ENCODE measurements at places on chromosomes 5 and 9. TPM values are rescaled to one million over a fixed set of nuclear protein-coding genes. Genes with fewer than 3 reads are reported as not detected.

DNA sequence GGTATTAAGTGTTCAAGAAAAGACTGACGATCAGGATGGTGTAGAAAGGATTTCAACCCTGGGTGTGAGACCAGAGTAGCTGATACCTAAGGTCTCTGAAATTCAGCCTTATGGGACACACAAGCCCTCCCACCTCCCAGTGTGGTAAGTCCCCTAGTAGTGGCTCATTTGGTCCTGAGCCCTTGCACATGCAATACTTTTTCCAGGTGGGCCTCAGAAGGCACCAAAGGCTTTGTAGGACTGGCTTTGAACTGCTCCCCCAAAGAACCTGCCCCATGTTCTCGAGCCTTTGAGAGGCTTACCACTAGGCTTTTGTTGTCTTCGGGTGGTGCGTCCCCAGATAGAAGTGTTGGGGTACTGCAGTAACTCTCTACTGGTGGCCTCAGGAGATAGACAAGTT is 803 bp downstream of the GARIN3 start:
- H3K27me3 ChIP-seq, result no peaks in the 10 kb centered on the region
- H3K27ac ChIP-seq, result no peak overlapping the region
- H3K4me1 ChIP-seq, result peaks cover 66% of the 10 kb centered on the region
- no peak for DNase-seq

GRCh38 chr9:14398473-14398872 is 84.5 kb upstream of the NFIB start:
- H3K36me3 ChIP-seq, result no peaks in the 10 kb centered on the region
- H3K4me1 ChIP-seq, result no peaks in the 10 kb centered on the region
- DNase-seq, result no peak

DNA sequence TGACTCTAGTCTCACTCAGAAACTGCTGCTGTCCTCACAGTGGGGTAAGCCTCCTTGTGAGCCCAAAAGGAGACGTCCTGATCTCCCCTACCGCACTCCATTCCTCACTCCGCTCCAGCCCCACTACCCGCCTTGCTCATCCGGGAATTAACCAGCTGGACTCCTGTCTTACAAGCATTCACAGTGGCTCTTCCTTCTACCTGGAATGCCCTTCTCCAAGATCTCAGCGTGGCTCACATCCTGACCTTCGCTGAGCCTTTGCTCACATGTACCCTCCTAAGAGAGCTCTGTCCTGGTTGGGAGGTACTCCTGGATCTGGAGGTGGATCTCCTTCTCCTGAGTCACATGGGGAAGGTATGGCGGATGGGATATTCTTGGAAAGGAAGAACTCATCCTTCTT is 10.7 kb upstream of the KLF9 start:
- H3K27me3 ChIP-seq, result no peaks in the 10 kb centered on the region
- H3K4me3 ChIP-seq, result no peak overlapping the region
- no peak overlapping the region for H3K27ac ChIP-seq
- H3K4me1 ChIP-seq, result peaks cover 31% of the 10 kb centered on the region
- DNase-seq, result no peak
- no peaks in the 10 kb centered on the region for H3K36me3 ChIP-seq

The PCDH1 gene
- total RNA-seq, result not detected

DNA sequence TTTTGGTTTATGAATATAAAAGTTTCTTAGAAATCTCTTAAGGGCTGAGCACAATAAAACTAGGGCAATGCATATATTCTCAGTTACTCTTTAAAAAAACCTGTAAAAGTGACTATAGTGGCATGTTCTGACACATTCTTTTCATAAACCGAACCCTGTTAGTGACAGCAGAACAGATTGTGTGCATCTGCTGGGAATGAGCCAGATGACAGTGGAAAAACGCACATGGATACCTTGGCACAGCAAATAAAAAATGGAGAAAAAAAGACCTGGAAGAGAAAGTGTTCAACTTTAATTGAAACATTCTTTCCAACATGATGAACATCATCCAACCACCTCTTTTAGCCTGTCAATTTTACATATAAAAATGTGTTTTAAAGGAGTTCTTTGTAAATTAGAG is 12.7 kb downstream of the MEF2C start:
- no peak overlapping the region for H3K4me3 ChIP-seq
- no peaks in the 10 kb centered on the region for H3K4me1 ChIP-seq
- no peak for DNase-seq
- H3K27ac ChIP-seq, result no peak overlapping the region
- H3K36me3 ChIP-seq, result no peaks in the 10 kb centered on the region

DNA sequence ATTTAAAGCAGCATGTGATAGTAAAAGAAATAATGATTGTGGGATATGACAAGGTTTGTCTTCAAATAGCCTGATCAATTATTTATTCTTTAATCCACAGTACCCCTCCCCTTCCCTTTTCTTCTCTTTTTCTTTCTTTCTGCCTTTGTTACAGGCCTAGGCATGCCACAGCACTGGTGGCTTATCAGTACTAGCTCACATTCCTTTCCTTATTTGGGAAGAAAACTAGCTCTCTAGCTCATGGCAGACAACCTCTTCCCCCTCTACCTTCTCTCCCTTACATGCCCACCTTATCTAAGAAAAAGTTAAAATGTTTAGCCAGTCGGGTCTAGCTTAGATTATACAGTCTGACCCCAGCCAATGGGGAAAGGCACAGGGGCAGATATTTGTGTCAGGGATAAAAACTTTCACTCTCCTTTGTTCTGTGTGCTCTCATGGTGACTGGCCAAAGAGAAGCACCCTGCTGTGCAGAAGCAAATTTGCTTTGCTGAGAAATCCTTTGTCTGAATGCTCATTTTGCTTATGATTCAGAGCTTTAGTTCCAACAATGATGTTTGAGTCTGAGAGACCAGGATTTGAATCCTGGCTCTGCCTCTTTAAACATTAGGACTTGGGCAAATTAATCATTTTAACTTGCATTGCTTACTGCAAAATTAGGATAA is 75.8 kb upstream of the CDH12 start:
- H3K27me3 ChIP-seq, result no peaks in the 10 kb centered on the region
- no peaks in the 10 kb centered on the region for H3K36me3 ChIP-seq
- no peak overlapping the region for H3K27ac ChIP-seq
- DNase-seq, result no peak

Measured in activated CD4-positive, alpha-beta T cell treated with anti-CD3 and anti-CD28 coated beads for 36 hours (primary cell).